ENCODE measurements at places on chromosomes 6 and 20.
A peak's percentile ranks its signal among the peaks of the same experiment; 100 is the strongest.

- DNase-seq: no peak
Measured at GRCh38 chr20:60431349-60431748, 473.1 kb downstream of the CDH26 start.

GRCh38 chr6:82902290-82902689 lies 163.4 kb downstream of the UBE3D start:
- DNase-seq: no peak

- DNase-seq: no peak
Measured at GRCh38 chr6:4039348-4039747, 39.6 kb downstream of the FAM217A start.

- DNase-seq: no peak
Measured at GRCh38 chr6:38871741-38872568, 156.8 kb downstream of the DNAH8 start.

DNA sequence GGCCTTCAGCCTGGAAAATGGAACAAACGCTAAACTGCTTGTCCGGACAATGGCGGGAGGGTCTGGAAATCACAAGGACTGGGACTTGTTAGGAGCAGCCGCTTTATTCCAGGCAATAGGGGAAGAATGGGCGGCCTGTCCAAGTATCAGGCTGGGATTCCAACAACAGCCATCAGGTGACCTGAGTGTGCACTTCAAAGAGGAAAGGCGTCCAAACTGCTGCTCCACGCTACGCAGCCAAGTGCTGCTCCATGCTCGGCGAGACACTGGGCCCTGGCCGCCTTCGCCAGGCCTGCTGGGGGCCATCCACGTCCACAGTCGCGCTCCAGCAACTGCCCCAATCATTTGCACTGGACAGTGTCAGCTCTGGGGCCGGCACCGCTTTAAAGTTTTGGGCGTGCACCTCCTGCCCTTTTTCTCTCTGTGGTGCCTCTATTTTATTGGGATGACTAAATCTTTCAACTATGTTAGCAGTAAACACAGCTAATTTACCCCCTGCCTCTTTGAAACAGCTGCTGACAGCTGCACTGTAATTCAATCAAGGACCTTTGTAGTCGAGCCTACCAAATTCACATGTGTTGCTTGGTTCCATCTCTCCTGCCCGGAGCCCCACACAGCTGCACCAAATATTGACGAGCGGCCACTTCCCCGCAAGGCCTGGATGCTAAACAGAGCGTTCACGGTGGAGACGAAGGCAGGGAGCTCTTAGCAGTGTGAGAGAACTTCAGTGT lies 98.3 kb downstream of the BMP7 start:
- DNase-seq: no peak

DNA sequence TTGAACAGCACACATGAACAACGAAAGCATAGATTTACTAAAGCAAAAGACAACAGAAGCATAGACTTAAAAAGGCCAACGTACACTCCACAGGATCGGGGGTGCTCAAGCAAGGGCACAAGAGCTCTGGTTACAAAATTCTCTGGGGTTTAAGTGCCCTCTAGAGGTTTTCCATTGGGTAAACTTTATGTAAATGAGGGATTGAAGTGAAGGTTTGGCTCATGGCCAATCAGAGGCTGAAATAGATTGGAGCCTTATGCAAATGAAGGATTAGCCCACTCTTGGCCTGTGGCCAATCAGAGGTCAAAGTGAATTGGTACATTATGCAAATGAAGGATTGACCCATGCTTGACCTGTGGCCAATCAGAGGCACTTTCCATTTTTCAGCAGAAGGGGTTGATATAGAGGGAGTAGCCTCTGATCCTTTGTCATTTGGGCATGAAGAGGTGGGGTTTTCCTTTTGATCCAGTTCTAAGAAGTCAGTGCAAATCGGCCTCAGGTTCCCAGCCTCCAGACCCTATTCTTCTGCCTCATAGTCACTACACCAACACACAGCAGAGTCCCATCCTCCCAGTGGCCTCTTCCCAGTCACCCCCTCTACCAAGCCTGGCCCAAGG lies 244.9 kb downstream of the THBS2 start:
- DNase-seq: no peak

- no peak for DNase-seq
Measured at GRCh38 chr20:51228763-51229162, 205.9 kb upstream of the KCNG1 start.

DNA sequence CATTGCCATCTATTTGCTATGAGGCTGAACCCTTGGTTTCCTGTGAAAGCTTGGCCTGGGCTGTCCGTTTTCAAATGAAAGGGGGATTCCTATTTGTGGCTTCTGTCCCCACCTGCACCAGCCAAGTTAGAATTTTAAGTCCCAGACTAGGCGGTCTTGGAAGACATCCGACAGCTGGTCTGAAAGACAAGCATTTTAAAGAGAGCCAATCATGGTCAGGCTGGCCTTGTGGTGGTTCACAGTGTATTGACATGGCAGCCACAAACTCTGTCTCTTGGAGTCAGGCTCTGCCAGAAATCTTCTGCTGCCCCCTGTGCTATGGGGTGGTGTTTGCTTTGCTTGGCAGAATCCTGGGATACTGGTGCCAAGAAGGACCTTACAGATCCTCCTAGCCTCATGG lies 319.2 kb upstream of the MOCS1 start:
- DNase-seq: no peak

DNA sequence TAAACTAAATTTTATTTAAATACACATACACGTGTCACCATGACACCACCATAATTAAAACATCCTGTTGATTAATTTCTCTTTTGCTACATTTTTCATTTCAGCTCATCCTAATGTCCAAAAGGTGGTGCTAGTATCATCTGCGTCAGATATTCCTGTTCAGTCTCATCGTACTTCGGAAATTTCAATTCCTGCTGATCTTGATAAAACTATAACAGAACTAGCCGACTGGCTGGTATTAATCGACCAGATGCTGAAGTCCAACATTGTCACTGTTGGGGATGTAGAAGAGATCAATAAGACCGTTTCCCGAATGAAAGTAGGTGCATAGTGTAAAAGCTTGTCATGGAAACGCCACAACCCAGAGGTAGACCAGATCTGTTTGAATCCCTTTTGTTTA lies 263.4 kb downstream of the UTRN start:
- DNase-seq: no peak

- no peak for DNase-seq
Measured at GRCh38 chr6:25017486-25017885, 81.7 kb upstream of the RIPOR2 start.

GRCh38 chr6:167856474-167856873 lies 29.8 kb downstream of the AFDN start:
- no peak for DNase-seq

DNA sequence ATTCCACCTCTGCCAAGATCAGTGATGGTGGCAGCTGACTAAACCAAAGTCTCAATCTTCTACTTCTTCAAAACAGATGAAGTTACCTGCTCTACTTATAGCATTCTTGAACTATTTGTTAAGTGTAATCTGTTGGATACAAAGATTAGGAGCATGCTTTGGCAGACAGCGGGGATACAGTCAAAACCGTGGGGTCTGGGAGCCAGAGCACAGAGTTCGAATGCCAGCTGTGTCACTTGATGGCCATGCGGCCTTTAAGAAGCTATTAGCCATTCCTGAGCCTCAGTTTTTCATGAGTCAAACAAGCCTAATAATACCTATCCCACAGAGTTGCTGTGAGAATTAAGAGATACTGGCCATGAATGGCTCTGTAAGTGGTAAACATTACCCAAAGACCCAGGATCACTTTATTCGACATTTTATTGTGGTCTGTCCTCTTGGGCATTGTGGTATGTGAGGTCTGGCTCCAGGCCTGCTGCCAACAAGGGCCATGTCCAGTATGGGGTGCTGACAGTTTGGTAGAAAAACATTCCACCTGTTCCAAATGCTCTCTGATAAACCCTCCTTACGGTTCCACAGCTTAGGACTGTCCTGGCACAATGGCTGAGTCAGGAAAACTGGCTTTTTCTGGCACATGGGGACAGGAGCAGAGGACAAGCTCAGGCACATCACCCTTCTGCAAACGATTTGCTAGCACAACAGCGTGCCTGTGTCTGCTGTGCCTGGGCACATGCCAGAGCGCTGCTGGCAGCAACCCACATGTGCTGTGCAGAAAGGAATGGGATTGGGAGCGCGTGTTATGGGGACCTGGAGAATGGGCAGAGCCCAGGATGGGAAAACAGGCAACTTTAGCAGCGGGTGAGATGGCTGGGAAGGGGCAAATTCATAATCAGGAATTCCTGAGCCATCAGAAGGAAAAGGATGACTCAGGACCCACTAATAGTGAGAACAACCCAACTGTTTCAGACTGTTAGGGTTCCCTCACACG lies 15.7 kb upstream of the FAM83C start:
- DNase-seq: no peak

- DNase-seq: no peak
Measured at GRCh38 chr6:44044154-44044539, 83.1 kb downstream of the MRPL14 start.

- DNase-seq: no peak
Measured at GRCh38 chr6:139640448-139640847, 266.0 kb upstream of the CITED2 start.

DNA sequence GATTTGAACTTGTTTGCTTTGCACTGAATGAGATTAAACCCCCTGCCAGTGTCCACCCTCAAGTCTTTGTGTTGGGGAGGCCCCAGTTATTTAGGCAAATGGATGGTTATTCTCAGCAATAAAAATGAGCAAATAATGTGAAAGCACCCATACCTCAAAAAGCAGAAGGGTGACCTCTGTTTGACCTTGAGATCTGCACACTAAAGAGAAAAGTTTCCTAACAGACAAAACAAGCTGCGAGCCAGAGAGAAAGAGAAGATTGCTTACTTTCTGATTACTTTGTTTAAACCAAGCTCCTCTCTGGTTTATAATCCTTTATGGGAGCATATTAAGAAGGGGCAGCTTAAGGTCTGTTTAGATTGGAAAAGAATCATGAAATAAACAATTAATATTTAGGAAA lies 30.4 kb upstream of the TRERF1 start:
- DNase-seq: no peak

GRCh38 chr6:161050134-161050765 lies 58.7 kb downstream of the MAP3K4 start:
- no peak for DNase-seq

GRCh38 chr20:50819349-50819748 lies 24.5 kb downstream of the BCAS4 start:
- DNase-seq: no peak

- no peak for DNase-seq
Measured at GRCh38 chr20:43096126-43096930, 93.4 kb downstream of the PTPRT start.

DNA sequence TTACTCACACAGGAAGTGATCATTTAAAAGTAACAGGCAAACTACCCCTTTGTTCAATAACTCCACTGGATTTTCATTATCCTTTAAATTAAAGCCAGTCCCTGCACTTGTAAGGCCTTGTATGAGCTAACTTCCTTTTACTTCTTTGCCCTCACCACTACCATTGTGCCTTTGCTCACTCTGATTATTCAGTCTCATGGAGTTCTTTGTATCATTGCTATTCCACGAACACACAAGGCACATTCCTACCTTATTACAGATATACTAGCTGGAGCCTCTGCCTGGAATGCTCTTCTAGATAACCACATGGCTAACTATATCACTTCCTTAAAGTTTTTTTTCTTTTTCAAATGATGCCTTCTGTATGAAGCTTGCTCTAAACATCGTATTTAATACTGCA lies 748.6 kb upstream of the HS3ST5 start:
- DNase-seq: no peak

GRCh38 chr6:9914951-9915350 lies 499.9 kb downstream of the TFAP2A start:
- no peak for DNase-seq

DNA sequence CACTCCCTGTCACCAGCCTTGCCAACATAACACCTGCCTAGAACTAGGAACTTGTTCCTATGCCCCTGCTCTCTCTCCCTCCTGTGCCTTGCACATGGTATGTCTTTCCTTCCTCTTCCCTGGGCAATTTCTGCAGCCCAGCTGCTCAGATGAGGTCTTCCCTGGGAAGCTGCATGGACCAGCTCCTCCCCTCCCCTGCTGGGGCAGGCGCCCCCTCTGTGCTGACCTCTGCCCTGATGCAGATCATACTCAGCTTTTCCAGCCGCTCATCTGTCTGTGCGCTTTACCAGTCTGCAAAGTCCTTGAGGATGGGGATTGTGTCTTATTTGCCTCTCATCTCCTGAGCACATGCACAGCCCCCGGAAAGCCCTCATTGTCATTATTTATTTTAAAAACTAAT lies 161.8 kb downstream of the SCML4 start:
- no peak for DNase-seq

- DNase-seq: peak; percentile 67
Measured at GRCh38 chr6:144248476-144249301, 36.4 kb upstream of the UTRN start.

GRCh38 chr20:63698739-63699465 lies 2.5 kb downstream of the TNFRSF6B start:
- peak; percentile 36 for DNase-seq

GRCh38 chr20:33516882-33517281 lies 27.0 kb downstream of the CBFA2T2 start:
- DNase-seq: no peak

GRCh38 chr20:11556410-11556809 lies 361.3 kb upstream of the BTBD3 start:
- no peak for DNase-seq

DNA sequence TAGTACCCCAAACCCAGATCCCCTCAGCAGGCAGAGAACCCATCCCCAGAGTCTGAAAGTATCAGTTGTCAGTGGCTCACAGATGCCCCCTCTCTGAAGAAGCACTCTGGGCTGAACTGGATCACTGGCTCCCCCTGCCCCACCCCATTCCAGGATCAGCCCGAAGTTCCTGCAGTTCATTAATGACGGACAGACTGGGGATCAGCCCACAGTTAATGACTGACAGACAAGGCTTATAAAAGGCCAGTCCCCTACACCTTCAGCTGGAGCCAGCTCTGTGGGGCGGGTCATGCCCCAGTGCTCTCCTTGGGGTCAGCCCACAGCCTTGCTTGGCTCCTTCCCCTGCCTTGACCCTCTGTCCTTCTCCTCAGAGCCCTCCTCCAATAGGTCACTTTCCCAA lies 21.7 kb downstream of the KIAA1755 start:
- no peak for DNase-seq

DNA sequence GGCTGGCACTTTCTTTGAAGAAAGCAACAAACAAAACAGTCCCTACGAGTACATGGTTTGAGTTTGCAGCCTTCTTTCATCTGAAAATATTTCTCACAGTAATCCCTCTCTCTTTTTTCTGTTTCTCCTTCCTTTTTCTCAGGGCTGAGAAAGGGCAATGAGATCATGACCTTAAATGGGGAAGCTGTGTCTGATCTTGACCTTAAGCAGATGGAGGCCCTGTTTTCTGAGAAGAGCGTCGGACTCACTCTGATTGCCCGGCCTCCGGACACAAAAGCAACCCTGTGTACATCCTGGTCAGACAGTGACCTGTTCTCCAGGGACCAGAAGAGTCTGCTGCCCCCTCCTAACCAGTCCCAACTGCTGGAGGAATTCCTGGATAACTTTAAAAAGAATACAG lies 80.7 kb upstream of the CLDN20 start:
- no peak for DNase-seq

GRCh38 chr6:111361648-111362047 lies 121.4 kb downstream of the REV3L start:
- no peak for DNase-seq

DNA sequence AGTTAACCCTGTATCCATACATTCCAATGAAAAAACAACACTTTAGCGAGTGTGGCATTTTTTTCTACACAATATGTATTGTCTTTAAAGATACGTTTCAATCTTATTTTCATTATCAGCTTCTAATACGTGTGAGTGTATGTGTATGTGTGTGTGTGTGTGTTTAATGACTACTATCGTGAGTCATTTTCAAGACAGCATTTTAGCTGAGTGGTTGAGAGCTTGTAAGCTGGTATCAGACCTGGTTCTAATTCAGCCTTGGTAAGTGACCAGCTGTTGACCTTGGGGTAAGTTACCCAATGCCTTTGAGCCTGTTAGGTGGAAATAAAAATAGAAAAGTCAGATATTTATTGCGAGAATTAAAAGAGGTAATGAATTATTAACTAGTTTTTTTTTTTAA lies 320.0 kb upstream of the NT5E start:
- DNase-seq: no peak

All from T-helper 1 cell (primary cell).